ENCODE measurements at places on chromosomes 2 and 18.

- DNase-seq: no peak
These were observed 508.0 kb downstream of the BCL11A start for GRCh38 chr2:60045456-60045855.

GRCh38 chr2:173092844-173093402 is 17.3 kb downstream of the MAP3K20 start:
- no peak for DNase-seq

- no peak for DNase-seq
These were observed 32.1 kb upstream of the WDR75 start for GRCh38 chr2:189409131-189409530.

GRCh38 chr2:236872015-236872414 is 213.7 kb upstream of the COPS8 start:
- no peak for DNase-seq

DNA sequence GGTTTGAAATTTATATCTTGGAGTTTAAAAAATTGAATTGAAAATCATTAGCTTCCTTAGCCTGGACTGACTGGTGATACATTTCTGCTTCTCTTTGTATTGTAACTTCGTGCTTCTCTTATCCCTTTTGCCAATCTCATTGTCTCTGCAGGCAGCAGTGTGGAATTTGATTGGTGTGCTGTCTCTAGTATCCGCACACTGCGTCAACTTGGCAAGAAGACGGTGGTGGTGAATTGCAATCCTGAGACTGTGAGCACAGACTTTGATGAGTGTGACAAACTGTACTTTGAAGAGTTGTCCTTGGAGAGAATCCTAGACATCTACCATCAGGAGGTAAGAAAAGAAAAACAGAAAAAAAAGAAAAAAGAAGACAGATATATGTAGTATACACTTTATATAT is 85.9 kb downstream of the CPS1 start:
- DNase-seq: no peak

DNA sequence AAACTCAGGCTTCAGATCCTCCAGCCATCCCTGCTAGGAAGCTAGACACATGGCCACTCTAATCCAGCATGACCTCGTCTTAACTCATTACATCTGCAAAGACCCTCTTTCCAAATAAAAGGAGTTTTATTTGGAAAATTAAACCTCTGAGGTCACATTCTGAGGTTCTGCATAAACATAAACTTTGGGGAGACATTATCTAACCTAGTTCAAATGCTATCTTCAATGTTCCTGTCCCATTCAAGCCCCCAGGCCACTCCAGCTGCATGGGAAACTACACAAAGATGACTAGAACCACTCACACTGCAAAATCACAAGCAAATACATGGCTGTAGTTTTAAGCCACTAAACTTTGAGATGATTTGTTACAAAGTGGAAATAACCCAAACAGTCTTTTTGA is 99.0 kb upstream of the RNF152 start:
- DNase-seq: no peak

GRCh38 chr2:28488083-28488830 is 7.6 kb upstream of the PLB1 start:
- DNase-seq: no peak

DNA sequence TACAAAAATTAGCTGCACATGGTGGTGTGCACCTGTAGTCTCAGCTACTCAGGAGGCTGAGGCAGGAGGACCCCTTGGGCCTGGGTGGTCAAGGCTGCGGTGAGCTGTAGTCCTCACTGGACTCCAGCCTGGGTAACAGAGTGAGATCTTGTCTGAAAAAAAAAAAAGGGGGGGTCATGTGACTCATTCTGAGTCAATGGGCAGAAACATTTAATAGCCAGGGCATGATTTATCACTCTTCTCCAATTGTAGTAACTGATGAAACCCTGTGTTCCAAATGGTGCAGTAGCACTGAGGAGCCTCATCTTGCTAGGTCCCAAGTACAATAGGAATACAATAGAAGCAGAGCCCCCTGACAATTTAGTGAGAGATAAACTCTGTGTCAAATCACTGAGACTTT is 78.9 kb upstream of the CCDC68 start:
- no peak for DNase-seq

DNA sequence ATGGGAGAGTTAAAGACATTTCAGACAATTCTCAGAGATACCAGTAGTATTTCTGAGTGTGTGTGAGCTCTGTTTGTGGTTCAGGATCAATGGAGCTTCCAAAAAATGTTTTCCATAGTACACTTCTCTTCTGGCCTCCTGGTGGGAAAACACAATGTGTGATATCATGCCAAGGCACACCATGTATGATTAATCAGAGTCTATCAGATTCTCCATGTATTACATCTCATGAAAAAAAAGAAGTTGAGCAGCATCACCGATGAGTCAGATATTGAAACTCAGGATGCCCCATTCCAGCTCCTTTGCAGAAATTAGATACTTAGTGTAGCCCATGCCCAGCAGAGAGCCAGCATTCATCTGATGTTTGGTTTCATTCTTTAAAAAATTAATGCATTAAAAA is 620.3 kb upstream of the POU3F3 start:
- DNase-seq: no peak

- DNase-seq: no peak
These were observed 173.8 kb downstream of the TMEM18 start for GRCh38 chr2:503288-503999.

- DNase-seq: no peak
These were observed 42.5 kb upstream of the SCN1A start for GRCh38 chr2:166170356-166170755.

DNA sequence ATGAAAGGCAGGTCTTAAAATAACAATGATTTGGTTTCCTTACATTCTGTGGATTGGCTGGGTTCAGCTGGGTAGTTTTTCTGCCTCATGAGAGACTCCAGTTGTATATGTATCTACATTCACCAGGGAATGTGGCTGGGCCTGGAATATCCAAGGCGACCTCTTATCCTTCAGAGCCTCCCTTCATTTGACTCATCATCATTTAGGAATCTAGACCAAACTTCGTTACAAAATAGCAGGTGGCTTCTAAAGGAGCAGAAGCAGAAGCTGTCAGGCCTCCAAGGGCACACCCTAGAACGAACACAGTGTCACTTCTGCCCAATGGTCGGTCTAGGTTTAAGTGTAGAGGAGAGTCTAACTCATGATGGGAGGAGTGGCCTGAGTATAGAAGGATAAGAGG is 204.2 kb downstream of the EN1 start:
- DNase-seq: no peak

GRCh38 chr18:452816-453215 is 47.7 kb downstream of the COLEC12 start:
- no peak for DNase-seq

GRCh38 chr2:242032780-242033656 is 163.5 kb downstream of the RTP5 start:
- DNase-seq: no peak

GRCh38 chr2:24819442-24820174 is 26.4 kb downstream of the CENPO start:
- no peak for DNase-seq

DNA sequence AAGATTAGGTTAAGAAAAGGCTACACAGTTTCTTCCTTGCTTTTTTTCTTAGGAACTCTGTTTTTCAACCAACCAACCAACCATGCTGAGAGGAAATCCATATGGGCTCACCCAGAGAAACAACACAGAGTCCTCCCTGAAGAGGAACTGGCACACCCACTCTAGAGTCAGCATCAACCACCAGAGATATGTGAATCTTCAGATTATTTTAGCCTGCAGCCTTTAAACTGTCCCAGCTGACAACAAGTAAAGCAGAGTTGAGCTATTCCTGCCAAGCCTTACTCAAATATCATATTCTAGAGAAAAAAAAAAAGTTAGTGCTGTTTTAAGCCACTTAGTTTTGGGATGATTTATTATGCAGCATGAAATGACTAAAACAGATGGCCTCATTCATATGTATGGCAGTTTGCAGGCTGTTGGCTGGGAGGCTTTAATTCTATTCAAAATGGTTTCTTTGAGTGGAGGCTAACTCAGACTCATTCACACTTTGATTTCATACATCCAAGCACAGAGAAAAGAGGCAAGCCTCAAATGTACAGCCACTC is 1637.7 kb upstream of the LRRTM1 start:
- DNase-seq: no peak

DNA sequence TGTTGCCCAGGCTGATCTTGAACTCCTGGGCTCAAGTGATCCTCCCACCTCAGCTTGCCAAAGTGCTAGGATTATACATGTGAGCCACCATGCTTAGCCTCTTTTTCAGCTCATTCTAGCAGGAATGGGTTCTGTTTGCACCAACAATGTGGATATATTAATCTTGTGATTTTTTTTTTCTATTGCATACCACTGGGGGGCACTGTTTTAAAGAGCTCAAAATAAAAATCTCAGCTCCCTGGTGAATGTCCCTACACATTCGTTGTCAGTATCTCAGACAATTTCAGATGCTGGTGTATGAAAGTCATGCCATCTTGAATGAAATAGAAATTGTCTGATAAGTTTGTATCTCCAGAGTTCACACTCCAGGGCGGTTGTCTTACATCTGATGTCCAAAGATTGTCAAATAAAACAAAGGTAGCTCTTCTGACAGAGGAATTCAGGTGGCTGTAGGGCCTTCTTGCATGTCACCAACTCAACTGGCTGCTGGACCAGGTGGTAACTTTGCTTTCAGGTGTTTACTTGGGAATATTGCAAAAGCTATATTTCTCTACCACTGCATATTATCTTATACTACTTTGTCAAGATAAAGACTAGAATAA is 3.1 kb upstream of the MATN3 start:
- no peak for DNase-seq

GRCh38 chr2:237541243-237541642 is 25.1 kb upstream of the PRLH start:
- DNase-seq: no peak

DNA sequence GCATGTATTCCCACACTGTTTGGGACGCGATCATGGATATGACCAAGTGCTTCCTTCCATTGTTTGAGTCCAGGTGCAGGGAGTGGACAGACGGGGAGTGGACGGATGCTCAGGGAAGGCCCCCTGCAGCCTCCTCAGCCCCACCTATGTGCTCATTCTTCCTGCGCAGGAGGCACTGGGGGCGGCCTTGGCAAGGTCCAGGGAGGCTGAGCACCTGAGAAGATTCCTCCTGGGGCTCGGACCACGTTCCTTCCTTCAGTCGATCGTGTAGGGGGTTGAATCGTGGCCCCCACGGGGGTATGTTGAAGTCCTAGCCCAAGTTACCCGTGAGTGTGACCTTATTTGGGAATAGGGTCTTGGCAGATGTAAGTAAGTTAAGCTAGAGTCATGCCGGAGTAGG is 60.4 kb downstream of the ASB1 start:
- DNase-seq: no peak

DNA sequence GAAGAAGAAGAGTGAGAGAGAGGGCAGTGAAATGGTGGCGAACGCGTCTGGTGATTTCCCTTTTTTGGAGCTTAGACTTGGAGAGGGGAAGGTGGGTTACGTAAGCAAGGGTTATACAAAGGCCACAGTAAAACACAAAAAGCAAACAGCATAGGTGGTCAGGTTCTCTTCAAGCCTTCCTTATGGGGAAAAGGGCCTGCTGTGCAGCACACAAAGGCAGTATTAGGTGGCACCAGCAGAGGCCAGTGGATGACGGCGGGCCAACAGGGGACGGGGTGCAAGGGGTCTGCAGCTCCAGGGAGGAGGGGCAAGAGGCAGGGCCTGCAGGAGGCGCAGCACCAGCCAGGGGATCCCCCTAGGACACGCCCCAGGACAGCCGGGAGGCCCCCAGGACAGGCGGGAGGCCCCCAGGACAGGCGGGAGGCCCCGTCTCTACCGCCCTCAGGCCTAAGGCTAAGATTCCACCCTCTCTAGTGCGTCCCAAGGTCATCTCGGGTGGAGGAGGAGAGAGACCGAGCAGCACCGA is 32.6 kb upstream of the NPC1 start:
- no peak for DNase-seq

DNA sequence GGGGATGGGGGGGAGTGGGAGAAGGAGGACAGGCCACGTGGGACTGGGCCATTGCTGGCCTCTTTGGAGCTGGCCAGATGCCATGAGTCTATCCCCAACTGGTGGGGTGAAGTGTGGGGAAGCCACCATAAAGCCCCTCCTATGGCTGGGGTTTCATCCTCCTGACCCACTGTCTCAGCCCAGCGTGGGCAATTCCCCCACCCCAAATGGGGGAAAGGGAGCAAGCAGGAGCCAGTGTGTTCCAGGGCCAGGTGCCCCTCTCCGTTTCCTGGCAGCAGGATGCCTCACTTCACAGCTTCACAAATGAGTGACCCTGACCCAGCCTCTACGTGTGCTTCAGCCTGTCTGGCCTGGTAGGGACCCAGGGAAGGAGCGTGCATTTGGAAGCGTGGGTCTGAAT is 474.7 kb upstream of the HS6ST1 start:
- DNase-seq: no peak

DNA sequence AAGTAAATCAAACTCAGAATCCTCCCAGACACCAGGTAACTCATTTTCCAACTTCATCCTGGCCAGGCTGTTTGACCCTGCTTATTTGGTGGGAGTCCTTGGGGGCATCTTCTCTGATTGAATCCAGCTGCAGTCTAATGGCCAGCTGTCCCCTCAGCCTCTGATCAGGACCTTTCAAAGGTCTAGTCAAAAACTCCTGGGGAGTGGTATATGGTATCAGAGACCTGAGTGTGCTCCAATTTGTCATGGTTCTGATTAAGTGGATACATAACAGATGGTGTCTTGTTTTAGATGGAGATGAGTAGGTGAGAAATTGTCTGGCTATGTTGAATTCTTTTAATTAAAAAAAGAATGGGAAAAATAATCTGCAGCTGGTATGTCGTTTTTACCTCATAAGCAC is 842.6 kb upstream of the ACVR2A start:
- DNase-seq: no peak

GRCh38 chr2:67871686-67872412 is 191.0 kb downstream of the C1D start:
- no peak for DNase-seq

GRCh38 chr2:35783723-35784122 is 571.9 kb upstream of the CRIM1 start:
- DNase-seq: no peak

- no peak for DNase-seq
These were observed 161.7 kb upstream of the SIX3 start for GRCh38 chr2:44779793-44780192.

DNA sequence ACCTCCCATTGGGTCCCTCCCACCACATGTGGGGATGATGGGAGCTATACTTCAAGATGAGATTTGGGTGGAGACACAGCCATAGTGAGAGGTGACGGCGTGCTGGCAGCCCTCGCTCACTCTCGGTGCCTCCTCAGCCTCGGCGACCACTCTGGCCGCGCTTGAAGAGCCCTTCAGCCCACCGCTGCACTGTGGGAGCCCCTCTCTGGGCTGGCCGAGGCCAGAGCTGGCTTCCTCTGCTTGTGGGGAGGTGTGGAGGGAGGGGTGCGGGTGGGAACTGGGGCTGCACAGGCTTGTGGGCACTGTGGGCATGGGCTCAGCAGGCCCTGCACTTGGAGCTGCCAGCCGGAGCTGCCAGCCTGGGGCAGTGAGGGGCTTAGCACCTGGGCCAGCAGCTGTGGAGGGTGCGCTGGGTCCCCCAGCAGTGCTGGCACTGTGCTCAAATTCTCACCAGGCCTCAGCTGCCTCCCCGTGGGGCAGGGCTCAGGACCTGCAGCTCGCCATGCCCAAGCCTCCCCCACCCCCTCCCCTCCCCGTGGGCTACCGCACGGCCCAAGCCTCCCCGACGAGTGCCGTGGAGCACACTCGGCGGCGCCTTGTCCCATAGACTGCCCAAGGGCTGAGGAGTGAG is 73.0 kb downstream of the SERPINB8 start:
- no peak for DNase-seq

GRCh38 chr2:147524912-147525311 is 319.9 kb upstream of the ACVR2A start:
- no peak for DNase-seq

All from stimulated activated effector memory CD8-positive, alpha-beta T cell treated with anti-CD3 and anti-CD28 coated beads, Interleukin-12 subunit alpha, Interleukin-12 subunit beta, amount 100 ng/mL, for 72 hours (primary cell).